ENCODE measurements at places on chromosomes 7 and 10.

DNA sequence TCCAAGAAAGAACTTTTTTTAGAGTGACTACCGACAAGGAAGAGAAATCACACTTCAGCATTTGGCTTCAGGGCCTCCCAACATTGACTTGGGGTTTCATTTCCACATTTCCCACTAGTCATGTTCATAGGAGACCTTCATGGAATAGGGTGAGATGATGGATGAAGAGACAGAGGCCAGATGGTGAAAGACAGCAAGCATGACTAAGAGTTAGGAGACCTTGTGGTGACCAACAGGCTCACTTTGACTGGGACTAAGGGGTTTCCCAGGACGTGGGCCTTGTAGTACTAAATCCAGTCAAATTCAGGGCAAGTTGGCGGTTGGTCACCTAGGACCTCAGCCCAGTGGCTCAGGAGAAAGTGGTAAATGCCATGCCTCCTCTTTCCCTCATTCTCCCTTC lies 3.0 kb upstream of the GIMAP5 start:
- DNase-seq: no peak

DNA sequence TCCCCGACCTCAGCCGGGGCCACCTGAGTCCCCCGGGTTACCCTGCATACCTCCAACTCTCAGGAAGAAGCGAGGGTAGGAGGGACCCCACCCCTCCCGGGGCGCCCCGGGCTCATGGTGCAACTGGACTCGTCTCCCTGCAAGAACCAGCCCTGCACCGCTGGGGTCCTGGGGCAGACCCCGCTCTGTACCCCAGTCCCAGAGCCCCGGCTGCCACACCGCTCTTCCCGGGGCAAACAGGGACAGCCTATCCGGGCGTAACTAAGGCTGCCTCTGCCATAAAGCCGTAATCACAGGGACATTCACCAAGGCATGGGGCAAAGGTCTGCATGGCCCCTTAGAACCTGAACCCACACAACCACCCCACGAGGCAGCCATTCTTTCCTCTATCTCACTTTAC lies 6.7 kb upstream of the MAFK start:
- DNase-seq: no peak

DNA sequence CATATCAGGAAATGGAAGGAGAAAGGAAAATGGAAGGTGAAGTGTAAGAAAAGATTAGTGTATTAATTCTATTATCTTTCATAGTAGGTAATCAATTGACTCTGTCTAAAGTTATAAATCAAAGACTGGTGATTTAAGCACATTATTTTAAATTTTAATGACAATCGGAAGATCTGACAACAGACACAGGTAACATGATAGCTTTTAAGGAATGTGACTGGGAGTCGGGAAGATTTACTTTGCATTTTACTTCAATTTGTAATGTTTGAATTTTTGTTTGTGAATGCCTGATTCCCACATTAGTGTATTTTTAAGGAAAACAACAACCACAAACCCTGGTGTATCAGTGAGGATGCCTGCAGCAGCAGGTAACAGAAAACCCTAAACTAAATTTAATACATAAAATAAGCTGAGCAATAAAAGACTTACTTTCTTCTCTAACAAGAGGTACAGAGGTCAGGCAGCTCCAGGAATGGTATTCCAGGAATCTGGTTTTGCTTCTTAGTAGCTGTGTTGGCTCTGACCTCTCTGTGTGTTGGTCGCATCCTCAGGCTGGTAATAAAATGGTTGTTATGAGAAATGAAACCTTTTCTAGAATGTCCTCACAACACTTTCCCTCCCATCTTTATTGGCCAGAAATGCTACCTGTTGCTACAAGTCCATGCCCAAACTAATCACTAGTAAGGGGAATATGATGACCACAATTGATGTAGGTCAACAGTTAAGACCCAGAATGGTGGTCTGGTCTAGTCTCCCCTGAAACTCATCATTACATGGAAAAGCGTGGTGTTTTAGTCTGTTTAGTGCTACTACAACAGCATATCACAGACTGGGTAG lies 12.2 kb downstream of the DNAJB9 start:
- no peak for DNase-seq

- DNase-seq: no peak
Observed at GRCh38 chr7:72337390-72338167, 74.6 kb downstream of the CALN1 start.

DNA sequence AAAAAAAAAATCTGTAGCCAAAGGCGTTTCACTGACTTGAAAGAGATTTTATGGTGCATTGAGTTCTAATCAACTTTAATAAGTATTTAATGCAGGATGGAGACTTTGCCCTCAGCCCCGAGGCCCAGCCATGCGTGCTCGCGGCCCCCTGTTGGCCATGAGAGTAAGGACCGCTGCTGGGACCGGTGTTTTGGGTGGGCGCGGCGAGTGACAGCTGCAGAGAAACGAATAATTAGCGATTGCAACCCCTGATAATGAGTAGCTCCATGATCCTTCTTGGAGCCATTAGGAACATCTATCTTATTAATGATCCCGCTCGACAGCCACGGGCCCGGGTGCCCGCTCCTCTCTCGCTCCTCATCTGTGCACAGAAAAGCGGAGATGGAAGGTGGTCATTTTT lies 347.4 kb downstream of the RPS24 start:
- DNase-seq: no peak

DNA sequence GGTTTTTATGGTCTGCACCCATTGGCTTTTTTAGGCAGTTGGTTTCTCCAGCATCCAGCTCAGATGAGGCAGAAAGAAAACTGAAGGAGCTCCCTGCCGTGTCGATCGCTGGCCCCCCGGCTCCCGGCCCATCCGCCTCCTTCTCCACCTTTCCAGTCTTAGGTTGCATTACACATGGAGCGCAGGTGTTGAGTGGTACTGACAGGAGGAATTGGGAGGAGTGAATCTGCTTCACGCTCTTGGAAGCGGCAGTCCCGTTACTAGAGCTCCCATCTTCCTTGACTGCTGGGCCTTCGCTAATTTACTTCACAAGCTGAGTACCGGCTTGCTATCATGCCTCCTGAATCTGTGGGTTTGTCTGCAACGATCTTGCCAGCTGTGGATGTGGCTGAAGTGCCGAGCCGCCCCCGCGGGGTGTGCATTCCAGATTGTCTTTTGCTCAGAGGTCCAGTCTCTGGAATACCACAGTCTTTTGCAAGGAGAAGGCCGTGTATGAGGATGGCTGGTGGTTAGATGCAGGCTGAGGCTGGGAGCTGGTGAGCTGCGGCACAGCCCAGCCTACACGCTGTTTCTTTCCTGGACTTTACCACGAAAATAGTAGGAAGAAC lies 17.1 kb downstream of the IQCE start:
- DNase-seq: no peak

DNA sequence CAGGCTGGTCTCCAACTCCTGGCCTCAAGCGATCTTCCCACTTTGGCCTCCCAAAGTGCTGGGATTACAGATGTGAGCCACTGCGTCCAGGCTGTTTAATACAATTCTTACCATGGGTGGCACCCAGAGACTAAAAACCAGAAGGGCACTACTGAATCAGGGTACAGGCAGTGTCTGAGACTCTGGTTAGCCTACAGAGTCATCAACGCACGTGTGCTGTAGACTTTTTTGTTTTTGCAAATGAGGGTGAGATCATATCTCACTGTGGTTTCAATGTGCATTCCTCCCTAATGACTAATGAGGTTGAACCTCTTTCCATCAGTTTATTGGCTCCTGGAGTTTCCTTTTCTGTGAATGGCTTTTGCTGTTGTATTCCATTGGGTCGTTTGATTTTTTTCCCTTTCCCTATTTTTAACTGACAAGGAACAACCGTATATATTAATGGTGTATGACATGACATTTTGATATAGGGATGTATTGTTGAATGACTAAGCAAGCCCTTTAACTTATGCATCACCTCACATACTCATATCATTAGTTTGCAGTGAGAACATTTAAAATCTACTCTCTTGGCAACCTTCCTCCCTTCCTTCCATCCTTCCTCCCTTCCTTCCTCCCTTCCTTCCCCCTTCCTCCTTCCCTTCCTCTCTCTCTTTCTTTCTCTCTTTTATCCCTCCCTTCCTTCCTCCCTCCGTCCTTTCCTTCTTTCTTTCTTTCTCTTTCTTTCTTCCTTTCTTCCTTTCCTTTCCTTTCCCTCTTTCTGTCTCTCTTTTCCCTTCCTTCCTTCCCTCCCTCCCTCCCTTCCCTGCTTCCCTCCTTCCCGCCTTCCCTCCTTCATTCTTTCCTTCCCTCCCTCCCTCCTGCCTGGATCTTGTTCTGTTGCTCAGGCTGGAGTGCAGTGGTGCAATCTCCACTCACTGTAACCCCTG lies 9.3 kb upstream of the TMEM270 start:
- no peak for DNase-seq

DNA sequence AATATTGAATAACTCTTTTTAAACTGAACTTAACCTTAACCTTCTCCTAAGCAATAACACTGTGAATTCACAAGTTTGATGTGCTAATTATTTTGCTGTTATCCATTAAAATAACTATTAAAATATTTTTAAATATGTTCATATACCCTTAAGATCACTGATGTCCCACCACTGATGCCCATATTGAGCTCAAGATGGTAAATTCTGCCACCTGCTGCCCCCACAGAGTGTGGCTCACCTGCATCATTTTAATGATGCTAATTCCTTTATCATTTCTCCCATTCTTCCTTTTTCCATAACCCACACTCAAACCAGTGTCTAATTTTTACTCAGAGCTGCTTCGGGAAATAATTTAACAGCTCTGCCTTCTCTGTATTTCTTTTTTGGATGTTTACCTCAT lies 82.3 kb upstream of the ARID5B start:
- no peak for DNase-seq

- DNase-seq: no peak
Observed at GRCh38 chr7:55273186-55273980, 91.8 kb upstream of the LANCL2 start.

GRCh38 chr7:66207540-66207939 lies 2.4 kb downstream of the TPST1 start:
- DNase-seq: no peak

DNA sequence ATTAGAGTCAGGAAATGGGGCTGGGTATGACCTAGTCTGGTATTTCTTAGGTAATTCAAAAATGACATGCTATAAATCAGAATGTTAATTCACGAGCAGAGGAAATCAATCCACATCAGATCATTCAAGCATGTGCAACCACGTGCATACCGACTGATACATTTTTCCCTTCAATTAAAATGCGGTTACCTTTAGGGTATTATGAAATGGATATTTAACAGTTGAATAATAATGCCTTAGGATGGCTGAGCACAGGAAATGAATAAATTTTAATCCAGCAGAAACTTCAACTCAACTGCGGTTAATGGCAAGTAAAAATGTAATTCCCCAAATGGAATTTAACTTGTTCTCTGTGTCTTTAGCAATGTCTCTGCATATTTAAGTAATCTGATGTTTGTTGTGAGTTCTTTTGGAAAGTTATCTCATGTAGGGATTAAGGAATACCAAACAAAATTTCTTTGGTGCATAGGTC lies 9.2 kb downstream of the CPA2 start:
- DNase-seq: no peak

- DNase-seq: no peak
Observed at GRCh38 chr7:79951415-79951814, 183.2 kb upstream of the GNAI1 start.

- DNase-seq: no peak
Observed at GRCh38 chr7:149415391-149416071, 45.3 kb downstream of the ZNF777 start.

DNA sequence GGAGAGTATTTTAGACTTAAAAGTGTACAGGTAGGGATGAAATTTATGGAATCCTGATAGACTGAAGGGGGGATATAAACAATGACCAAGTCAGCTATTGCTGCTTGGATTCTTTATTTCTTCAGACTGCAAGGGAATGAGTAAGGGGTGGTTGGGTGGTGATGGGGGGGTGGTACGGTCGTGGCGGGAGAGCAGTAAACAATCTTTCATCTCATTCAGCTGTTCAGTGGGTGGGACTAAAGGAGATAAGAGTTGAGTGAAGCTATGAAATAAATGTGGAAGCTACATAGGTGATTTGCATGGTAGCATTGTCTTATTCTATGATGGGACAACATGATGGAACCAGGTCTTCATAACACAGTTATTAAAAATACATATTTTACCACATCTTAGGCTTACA lies 1.8 kb downstream of the SEPTIN7 start:
- peak; percentile 28 for DNase-seq

DNA sequence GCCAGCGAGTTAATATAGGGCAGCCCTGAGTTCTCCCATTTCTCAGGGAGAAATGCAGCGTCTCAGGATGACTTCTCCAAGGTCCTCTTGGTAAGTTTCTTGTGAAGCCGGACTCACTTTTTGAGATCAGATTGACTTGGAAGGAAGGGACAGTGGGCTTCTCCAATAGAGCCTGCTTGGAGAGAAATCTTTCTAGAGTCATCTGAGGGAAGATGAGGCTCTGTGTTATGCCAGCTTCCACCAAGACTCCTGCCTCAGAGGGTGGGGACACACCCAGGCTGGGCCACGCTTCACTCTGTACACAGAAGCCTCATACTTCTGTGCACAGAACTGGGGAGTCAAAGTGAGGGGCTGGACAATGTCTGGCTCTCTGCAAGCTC lies 5.6 kb downstream of the C10orf105 start:
- no peak for DNase-seq

DNA sequence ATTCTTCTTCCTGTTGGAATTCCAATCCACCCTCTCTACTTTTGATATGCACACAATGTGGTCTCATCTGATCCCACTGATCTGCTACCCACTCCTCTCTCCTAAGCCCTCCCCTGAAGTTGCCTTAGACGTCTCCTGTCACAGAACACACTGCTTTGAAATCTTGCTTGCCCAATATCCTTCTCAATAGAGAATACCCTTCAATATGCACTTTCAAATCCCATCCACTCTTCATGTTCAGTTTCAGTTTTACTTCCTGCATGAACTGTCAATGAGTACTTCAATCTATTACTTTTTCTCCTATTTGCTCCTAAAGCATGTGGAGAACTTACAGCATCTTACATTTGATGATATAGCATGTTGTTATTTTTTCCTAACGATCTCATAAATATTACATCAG lies 93.5 kb downstream of the UPF2 start:
- no peak for DNase-seq

DNA sequence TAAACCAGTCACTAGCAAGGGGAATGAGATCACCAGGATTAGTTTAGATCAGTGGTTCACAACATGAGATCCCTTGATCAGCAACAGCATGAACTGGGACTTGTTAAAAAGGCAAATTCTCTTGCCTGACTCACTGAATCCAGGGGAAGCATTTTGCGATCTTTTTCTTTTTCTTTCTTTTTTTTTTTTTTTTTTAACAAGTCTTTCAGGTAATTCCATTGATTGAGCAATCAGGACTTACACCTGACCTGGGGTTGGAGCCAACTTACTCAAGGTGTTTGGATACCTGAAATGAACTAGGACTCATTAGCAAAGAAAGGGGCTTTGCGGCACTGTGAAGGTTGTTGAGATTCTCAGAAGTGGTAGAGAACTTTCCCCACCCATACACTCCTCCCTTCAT lies 47.1 kb upstream of the PRR15 start:
- DNase-seq: no peak

DNA sequence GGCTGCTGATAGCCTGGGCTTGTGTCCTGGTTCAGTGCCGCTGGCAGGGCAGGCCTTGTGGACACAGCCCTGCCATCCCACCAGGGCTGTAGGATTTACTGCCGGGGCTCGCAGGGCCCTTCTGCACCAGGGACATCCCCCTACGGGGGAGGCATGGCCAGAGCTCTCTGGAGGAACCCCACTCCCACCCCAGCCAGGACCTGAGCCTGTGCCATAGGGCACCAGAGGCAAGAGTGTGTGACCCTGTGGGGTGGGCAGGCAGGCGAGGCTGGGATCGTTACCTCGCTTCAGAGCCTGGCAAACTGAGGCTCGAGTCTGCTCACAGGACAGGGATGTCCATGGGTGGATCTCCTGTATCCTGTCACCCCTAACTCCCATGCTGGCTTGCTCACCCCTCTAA lies 2.6 kb downstream of the LDB3 start:
- no peak for DNase-seq
